ENCODE measurements at places on chromosomes 2 and 18.

DNA sequence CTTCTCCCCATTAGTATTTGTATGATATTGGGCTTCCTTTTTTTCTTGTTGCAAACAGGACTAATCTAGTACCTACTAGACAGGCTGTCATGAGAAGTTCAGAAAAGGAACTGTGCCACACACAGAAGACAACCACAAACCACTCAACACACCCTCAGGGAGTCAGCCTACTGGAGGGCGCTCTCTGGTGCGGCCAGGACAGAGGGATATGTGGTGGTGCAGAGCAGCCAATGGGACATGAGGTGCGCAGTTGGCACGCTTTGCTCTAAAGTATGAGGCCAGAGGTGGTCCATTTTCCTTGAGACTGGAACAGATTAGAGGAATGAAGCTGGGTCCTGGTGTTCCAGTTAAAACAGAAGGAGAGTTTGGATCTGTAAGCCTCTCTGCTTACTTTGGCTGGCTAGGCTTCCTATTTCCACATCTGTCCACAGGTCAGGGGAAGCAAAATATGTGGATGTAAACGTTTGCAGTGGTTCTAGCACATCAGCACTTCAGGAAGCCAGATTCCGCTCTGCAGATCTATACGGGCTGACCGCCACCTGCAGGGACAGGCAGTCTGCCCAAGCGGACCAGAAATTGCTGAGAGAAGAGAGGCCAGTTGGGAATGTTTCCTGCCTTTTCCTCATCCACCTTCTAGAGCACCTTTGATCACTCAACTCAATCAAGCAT is 114.1 kb downstream of the GFPT1 start:
- peak; percentile 13 for DNase-seq

DNA sequence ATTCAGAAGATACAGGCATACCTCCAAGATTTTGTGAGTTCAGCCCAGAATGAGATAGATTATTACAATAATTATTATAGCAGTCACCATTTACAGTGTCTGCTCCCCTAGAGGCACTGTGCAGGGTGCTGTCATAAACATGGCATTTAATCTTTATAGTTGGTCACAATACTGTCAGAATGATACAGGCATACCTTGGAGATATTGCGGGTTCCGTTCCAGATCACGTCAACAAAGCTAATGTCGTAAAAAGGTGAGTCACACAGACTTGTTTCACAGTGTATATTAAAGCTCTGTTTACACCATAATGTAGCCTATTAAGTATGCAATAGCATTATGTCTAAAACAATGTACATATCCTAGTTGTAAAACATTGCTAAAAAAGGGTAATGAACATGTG is 45.6 kb downstream of the ZRANB3 start:
- no peak for DNase-seq

GRCh38 chr2:222248818-222249217 is 50.0 kb downstream of the PAX3 start:
- DNase-seq: no peak

DNA sequence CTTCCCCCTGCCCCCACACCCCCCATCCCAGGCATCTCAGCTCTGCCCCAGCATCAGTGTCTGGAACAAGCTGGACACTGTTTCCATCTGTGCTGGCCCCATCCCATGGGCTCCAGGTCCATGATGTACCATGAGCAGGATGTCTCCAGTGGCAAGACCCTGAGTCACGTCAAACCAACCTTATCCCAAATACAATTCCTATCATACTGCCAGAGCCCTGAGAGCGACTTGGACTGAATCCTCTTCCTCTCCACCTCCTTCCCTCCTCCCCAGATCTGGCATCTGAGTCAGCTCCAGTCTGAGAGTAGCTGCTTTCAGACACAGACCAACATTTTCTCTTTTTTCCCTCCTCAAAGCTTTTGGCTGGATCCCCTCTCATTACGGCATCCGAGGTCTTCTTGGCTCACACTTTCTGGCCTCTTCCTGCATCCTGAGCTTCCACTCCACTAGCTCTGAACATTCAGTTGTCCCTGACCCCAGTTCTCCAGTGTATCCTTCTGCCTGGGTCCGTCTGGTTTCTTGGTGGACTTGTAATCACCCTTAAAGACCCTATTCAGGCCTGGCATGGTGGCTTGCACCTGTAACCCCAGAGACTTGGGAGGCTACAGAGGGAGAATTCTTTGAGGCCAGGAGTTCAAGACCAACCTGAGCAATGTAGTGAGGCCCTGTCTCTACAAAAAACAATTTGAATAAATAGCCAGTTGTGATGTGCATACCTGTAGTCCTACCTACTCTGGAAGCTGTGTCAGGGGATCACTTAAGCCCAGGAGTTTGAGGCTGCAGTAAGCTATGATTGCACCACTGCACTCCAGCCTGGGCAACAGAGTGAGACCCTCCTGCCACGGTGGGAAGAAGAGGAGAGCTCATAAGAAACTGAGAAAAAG is 68.3 kb downstream of the ACKR3 start:
- no peak for DNase-seq

DNA sequence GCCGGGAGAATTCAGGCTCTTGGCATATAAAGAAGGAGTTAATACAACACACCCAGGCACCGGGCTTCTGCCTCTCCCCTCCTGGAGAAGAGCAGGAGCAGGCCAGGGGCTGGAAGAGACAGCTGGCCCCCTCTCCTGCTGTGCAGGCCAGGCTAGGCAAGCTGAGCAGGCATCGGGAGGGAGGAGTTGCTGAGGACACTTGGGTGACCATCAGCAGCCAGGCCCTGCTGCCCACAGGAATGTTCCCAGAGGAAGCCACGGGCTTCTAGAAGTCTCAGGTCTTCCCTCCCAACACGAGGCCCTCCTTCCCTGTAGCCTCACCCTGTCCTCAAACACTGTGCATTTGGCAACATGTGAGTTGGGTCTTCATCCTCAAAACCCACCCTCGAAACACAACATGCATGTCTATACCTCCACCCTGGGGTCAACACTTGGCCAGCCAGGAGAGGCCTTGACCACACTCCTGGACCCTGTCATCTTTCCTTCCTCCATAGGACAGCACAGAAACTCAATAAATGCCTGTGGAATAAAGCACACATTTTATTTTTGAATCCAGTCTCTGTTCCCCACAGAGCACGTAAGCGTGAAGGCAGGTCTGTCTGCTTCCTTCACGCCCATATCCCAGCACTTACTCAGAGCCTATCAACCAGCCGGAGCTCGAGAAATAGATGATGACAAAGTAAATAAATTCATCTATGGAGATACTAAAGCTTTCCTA is 433.8 kb upstream of the ID2 start:
- DNase-seq: no peak

DNA sequence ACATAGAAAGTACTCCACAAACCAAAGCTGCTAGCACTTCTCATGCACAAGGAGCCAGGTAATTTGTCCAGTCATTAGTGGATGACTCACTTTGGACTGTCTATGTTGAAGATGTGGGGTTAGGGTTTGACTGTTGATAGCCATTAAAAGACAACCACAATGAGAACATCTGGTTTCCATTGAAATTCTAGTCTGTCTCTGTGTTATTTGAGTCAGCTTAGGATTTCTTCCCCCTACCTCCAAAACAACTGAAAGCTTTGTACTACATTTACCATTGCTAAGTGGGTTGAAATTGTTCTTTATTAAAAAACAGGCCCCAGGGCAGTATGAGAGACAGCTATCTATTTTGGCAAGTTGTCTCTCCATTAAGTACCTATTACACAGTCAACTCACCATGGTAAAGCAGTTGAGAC is 50.2 kb upstream of the ANKRD44 start:
- no peak for DNase-seq

Data from hippocampal formation (tissue), 2 donors.